Stimulated activated CD8-positive, alpha-beta memory T cell treated with anti-CD3 and anti-CD28 coated beads, Interleukin-7, amount 100 ng/mL, for 48 hours (primary cell): ENCODE measurements at places on chromosomes 11 and 22.

- DNase-seq, result no peak
Observed at GRCh38 chr11:107699371-107700285, 12.2 kb downstream of the SLN start.

DNA sequence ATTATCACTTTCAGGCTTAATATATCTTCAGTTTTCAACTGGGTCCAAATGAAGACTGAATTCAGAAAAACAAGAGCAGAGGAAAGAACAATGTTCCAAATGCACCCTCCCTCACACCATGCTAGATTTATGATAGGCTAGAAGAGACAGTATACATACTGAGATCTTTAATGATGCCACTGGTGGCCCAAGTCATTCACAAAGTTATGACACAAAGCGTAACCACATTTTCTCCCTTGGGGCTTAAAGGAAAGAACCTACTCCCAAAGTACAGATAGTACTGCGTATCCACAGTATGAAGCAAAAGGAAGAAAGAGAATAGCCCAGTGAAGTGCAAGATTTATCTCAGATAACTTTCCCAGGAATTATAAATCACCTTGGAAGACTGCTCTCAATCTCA lies 10.9 kb upstream of the SOX6 start:
- no peak for DNase-seq

- no peak for DNase-seq
Observed at GRCh38 chr11:1746511-1746931, 3.9 kb downstream of the IFITM10 start.

- no peak for DNase-seq
Observed at GRCh38 chr11:118606157-118606843, 1.1 kb upstream of the PHLDB1 start.

DNA sequence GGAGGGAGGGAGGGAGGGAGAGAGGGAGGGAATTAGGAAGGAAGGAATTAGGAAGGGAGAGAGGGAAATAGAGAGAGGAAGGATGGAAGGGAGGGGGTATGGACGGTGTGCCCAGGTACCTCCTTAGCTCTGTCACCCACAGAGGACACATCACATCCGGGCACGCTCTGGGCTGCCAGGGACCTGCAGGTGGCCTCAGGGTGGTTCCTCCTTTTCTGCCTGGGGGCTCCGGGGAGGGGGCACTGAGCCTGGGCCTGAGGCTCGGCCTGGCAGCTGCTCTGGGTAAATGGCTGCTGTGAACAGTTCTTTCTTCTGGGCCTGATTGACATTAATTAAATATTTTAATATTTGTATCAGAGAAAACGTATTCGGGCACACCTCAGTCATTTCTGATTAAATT lies 733.5 kb downstream of the BRD1 start:
- no peak for DNase-seq

- DNase-seq, result no peak
Observed at GRCh38 chr11:48114740-48115139, 101.9 kb upstream of the OR4B1 start.

- no peak for DNase-seq
Observed at GRCh38 chr11:5596607-5597201, at the start of gene TRIM6. TRIM6 (plus strand) TSS chr11:5596637; CDS start chr11:5596898, 261 bp downstream.

GRCh38 chr22:44217346-44217745 lies 36.6 kb downstream of the PARVG start:
- no peak for DNase-seq

- peak; percentile 15 for DNase-seq
Observed at GRCh38 chr11:117180661-117181585, 2.4 kb downstream of the SIDT2 start.

GRCh38 chr11:108486331-108486730 lies 11.9 kb downstream of the POGLUT3 start:
- no peak for DNase-seq

- no peak for DNase-seq
Observed at GRCh38 chr11:120142441-120143100, 4.7 kb upstream of the TRIM29 start.

DNA sequence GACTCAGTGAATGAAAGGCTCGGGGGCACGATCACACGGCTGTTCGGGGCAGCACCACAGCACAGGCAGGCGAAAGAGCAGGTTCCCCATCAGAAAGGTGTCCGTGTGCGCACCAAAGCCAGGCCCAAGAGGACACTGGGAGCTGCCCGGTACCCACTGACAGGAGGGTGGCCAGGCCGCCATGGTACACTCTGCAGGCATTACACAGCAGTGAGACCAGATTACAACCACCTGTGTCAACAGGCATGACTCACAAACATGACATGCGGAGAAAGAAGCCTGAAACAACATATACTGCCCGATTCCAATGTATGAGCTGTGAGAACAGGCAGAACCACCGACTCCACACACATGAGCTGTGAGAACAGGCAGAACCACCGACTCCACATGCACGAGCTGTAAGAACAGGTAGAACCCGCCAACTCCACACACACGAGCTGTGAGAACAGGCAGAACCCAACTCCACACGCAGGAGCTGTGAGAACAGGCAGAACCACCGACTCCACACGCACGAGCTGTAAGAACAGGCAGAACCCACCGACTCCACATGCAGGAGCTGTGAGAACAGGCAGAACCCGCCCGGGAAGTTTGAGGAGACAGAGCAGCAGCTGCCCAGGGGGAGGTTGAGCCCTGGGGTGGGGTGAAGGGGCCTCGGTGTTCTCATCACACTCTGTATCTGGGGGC lies 32.6 kb downstream of the KIAA0930 start:
- no peak for DNase-seq

DNA sequence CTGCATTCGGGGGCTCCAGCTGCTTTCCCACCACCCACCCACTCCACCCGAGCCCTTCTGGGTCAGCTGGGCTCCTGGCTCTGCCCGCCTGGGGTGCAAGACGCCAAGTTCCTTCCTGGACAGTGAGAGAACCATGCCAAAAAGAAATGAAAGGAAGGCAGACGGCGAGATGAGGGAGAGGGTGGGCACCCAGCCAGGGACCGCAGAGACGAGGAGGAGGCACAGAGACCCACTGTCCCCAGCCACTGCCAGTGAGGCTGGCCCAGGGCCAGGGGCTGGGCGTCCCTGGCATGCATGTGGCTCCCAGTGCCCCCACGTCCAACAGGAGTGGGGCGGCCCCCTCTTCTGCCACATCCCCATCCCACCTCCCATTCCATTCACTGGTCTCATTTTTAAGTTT lies 10.8 kb upstream of the CD81 start:
- no peak for DNase-seq
